ENCODE measurements at places on chromosomes 3 and 15.
A peak's percentile ranks its signal among the peaks of the same experiment; 100 is the strongest.

DNA sequence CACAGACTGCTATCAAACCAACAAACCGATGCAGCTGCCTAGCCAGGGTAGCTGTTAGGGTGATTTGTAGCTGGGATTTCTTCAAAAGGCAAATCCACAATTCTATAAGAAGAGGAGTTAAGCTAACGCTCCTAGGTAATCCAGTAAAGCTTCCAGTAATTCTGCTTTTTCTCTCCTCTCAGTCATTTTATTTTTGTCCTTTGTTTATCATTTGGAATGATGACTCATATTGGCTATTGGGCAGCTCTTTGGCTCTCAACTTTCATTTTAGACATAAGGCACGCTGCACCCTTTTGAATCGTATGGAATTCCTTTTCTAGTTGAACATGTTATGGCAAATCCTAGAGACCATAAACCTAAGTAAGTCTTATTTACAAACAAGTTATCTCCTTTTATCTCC, 53.2 kb upstream of the PPARG start:
- DNase-seq: no peak

GRCh38 chr3:23553353-23553752, 252.4 kb upstream of the UBE2E1 start:
- no peak for DNase-seq

GRCh38 chr15:98800437-98801233, 152.3 kb downstream of the IGF1R start:
- DNase-seq: peak; percentile 84

GRCh38 chr3:175356899-175357324, 497.8 kb downstream of the NAALADL2 start:
- DNase-seq: peak; percentile 16

DNA sequence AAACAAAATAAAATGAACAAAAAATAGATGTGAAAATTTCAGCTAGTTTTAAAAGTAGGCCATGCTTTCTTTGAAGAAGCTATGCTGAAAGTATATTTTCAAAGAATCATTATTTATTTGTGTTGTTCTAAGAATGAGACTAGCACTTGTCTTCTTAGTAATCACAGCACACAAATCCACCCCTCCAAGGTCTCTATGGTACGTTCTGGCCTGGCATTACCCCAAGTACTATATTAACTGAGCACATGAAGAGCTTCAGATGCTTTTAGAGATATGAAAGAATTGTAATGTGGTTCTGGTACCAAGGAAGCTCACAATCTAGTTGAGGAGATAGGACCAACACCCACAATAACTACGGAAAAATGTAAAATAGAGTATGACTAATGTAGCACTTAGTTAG, 416.5 kb downstream of the PLCL2 start:
- DNase-seq: no peak

DNA sequence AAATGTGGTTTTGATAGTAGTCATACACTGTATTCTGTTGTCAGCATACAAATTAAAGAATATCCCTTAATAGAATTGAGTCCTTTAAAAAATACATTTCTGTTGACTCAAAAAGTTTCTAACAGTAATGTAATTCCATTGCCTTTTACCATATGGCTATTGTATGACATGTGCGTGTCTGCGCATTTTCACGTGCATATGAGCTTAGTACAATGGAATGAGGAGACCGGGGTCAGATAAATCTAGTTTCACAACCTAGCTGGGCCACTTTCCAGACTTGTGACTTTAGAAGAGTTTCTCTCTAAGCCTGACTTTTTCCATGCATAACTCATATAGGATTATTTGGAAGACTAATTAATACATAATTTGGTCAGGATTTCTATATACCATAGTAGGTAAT, 38.7 kb downstream of the ZBTB38 start:
- peak; percentile 99 for DNase-seq

DNA sequence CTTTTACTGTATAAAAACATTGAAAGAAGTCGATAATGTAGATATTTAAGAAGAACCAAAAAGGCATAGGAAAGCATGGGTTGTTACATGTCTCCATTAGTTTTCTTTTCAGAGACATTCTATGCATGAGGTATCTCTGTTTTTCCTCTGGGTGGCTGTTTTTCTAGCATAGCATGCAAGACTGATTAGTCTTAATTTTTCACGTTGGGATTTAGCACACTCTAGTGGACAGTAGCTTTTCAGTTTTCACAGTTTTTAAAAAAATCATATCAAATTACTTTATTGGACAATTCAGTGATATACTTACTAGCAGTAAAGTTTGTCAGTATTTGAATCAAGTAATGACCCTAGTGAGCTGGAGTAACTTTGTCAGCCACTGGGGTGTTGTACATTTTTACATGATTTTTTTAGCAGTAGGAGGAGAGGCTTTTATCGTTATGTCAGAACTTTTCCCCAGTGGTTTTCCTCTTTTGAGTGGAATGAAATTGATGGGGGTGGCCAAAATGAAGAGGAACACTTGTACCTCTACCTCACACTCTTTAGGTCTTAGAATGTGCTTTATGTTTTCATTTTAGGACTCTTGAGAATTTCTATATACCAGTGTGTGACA, 57.2 kb downstream of the SEC22A start:
- peak; percentile 43 for DNase-seq

- peak; percentile 34 for DNase-seq
These were observed 4.7 kb upstream of the BNC1 start for GRCh38 chr15:83289160-83289559.

DNA sequence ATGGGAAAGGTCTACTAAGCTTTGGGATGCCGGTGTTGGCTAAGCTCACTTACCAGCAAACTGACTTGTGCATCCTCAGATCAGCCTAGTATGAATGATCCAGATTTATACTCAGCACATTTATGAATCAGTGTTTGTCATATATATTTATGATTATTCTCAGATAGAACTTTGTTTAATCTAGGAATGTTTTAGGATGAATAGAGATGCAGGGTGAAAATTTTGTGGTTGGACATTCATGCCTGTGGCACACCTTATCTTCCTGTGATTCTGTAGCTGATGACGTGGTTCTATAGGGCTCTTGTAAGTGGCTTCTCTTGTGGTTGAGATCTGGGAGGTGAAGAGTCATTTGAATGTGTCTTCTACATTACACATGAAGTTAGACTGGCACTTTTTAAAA, 11.4 kb downstream of the CDIN1 start:
- peak; percentile 85 for DNase-seq

- no peak for DNase-seq
These were observed 59.2 kb downstream of the EPHB1 start for GRCh38 chr3:134854254-134854653.

GRCh38 chr15:36389107-36389506, 190.3 kb upstream of the CDIN1 start:
- no peak for DNase-seq

DNA sequence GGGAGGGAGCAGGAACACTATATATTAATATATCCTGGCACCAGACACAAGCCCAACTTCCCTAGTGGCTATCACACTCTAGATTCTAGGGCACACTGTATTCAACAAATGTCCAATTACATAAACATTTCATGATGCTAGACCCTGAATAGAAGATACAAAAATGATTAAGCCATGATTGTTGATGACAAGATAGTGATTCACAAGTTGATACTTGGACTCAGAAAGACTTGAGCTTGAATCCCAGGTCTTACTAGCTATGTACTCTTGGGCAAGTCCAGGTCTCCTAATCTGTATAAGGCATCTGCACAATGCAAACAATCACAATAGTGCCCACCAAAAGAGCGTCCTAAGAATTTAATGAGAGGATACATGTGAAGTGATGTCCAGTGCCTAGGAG, 10.0 kb upstream of the SNTN start:
- no peak for DNase-seq

DNA sequence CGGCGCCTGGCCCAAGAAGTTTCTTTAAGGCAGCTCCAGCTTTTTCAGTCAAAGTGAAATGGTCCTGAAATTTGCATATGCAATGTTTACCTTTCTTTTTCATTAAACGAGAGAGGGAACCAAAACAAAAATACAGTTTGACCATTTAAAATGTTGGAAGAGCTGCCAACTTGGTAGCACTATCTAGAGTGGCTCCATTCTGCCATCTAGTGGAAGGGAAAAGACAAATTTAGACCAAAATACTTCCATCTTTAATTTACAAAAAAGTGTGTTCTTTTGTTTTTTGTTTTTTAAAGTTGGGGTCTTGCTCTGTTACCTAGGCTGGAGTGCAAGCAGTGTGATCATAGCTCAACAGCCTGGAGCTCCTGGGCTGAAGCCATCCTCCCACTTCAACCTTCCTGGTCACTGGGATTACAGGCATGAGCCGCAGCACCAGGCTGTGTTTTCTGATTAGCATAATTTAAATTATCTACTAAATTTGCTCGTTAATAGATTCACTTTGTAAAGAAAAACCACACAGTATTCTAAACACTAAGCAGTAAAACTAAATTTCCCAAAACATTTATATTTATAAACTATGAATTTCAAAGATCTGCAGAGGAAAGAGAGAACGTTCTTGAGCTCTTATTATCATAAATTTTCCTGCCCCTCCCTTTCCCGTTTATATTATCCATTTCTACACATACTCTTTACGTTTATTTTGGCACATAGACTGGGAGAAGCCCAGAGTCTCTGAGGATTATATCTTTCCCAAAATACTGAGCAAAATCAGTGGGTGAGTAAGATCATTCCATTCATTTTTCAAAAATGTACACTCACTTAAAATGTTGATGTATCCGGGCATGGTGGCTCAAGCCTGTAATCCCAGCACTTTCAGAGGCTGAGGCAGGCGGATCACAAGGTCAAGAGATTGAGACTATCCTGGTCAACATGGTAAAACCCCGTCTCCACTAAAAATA, 15.4 kb upstream of the RFC4 start:
- peak; percentile 77 for DNase-seq

DNA sequence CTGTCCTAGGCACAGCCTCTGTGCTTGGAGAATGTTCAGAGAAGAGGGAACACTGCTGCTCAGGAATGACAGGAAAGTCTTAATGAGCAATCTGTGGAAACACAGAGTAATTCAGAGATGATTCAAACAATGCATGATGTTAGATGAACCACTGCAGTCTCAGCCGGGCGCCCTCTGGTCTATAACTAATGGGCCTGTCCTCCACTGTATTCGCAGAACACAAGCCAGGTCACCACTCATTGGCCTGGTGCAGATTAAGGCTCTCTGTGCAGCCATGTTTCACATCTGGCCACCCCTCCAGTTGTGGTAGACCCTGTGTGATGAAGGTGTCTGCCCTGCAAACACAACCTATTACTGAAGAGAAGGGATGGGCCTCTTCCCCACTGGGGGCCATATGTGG, 281.7 kb upstream of the ROPN1 start:
- DNase-seq: no peak

GRCh38 chr3:42814246-42814645, 5.0 kb downstream of the ACKR2 start:
- DNase-seq: no peak

- DNase-seq: no peak
These were observed 587.3 kb upstream of the ROBO1 start for GRCh38 chr3:80355144-80355543.

DNA sequence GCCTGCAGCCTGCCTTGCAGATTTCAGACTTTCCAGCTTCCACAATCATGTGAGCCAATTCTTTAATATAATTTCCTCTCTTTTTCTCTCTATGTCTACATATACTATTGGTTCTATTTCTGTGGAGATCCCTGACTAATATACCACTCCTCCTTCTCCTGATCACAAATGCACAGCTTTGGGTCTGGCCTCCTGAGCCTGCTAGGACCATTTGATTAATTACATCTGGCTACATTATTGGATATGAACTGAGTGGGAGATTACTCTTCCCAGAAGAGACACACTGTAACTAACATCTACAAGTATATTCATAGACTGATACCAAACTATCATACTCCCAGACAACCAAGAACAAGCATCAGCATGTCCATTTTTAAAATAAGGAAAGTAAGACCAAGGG, 188.9 kb upstream of the LMCD1 start:
- DNase-seq: no peak

GRCh38 chr15:56732135-56732885, 999 bp downstream of the ZNF280D start:
- peak; percentile 58 for DNase-seq

- DNase-seq: no peak
These were observed 22.6 kb downstream of the HAPLN3 start for GRCh38 chr15:88872706-88873105.

DNA sequence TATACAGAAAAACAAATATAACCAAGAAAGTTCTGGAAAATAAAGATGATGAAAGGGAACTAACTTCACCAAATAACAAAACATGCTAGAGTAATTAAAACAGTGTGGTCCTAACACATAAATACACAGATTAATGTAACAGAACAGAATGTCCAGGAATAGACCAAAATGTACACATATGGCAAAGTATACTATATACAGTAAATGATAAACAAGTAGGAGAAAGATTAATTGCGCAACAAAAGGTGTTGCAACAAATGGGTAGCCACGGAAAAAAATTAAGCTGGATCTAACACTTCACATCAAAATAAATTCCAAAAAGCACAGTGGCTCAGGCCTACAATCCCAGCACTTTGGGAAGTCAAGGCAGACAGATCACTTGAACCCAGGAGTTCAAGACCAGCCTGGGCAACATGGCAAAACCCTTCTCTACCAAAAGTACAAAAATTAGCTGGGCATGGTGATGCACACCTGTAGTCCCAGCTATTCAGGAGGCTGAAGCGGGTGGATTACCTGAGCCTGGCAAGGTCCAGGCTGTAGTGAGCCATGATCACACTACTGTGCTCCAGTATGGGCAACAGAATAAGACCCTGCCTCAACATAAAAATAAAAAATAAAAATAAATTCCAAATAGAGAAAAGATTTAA, 19.8 kb downstream of the SCAP start:
- no peak for DNase-seq

DNA sequence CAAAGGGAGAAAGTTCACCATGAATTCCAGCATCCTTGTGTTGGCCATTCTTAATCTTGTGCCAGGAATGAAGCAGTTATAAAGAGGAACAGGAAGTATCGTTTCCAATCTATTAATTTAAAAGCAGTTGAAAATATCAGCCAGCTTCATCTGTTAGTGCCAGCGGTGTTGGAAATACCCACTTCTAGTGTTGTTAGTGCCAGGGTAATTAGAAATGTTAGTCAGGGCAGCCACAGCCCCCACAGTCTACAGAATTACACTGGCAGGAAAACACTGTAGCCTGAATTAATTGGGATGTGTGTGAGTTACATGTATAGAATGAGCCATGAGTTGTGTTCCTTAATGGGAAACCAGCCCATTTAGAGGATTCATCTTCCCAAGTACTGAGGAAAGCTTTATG, 127.8 kb downstream of the GHSR start:
- DNase-seq: no peak

- DNase-seq: no peak
These were observed 32.1 kb downstream of the ACKR2 start for GRCh38 chr3:42841332-42841731.

DNA sequence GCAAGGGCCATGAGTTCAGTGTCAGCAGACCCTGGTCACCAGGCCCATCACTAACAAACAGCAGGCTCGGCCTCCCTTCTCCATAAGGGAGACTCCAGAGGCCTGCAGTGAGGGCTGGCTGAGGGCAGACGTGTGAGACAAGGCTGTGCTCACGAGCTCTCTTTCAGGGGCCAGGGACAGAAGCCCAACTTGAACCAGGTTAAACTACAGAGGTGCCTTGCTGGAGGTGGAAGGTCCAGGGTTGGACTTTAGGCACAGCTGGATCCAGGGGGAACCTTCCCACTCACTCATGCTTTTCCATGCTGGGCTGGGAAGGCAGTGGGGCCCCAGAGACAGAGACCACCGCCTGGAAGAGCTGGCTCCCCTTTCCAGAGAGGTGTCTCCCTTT, 19.0 kb downstream of the CFAP100 start:
- no peak for DNase-seq

- DNase-seq: no peak
These were observed 377.8 kb upstream of the SUCLG2 start for GRCh38 chr3:68032209-68032608.

- no peak for DNase-seq
These were observed 11.6 kb downstream of the ZBTB11 start for GRCh38 chr3:101665357-101665756.

- DNase-seq: no peak
These were observed 29.2 kb downstream of the RLBP1 start for GRCh38 chr15:89192136-89192535.

Data from fibroblast of skin of abdomen (primary cell).